ENCODE measurements at places on chromosomes 7 and 10.

GRCh38 chr7:29871787-29872398 is 65.6 kb downstream of the WIPF3 start:
- DNase-seq = no peak

DNA sequence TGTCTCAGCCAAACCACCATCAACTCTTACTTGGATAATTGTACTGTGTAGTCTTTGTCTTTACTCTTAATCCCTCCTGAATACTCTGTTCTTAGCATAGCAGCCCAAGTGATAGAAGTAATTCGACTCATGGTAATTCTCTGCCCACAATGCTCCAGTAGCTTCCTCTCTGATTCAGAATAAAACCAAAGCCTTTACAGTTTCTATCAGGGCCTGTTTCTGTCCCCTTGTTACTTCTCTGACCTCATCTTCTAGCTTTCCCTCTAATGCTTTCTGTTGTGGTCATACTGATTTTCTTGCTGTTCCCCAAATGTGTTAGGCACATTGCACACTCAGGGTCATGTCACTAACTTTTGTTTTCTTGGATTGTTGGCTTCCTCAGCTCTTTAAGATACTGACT is 8.0 kb downstream of the ZNF518A start:
- DNase-seq = no peak

- DNase-seq = no peak
These were observed 39.6 kb downstream of the COL26A1 start for GRCh38 chr7:101402081-101402779.

GRCh38 chr7:33773053-33773452 is 132.3 kb upstream of the BMPER start:
- no peak for DNase-seq

DNA sequence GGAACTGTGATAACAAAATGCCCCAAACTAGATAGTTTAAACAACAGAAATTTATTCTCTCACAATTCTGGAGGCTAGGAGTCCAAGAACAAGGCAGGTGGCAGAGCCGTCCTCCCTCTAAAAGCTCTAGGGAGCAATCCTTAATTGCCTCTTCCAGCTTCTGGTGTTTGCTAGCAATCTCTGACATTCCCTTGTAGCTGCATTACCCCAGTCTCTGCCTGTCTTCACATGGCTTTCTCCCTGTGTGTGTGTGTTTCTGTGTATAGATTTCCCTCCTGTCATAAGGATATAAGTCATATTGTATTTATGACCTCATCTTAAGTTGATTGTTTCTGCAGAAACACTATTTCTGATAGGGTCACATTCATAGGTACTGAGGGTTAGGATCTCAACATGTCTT is 177.5 kb downstream of the WNT2 start:
- no peak for DNase-seq

Data from stimulated activated CD4-positive, alpha-beta T cell treated with anti-CD3 and anti-CD28 coated beads, Interleukin-15, amount 100 ng/mL, for 1 hour (primary cell).